ENCODE measurements at places on chromosomes 1 and 21.

DNA sequence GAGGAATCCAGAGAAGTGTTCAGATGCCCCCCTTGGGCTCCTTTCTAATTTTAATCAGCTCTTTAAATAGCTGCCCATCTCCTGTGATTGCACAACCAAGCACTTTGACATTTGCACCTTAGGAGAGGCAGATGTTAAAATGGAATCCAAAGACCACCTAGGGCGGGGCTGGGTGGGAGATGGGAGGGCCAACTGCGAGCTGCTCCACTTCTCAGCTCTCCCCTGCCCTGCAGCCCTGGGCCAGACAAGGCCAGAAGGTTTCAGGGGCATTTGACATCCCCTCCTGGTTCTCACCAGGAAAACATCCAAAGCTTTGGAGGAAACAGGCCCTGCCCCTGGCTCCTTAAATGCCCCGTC lies 106.9 kb downstream of the DHRS3 start:
- DNase-seq = no peak

- DNase-seq = peak; percentile 28
Observed at GRCh38 chr21:38434913-38435533, 63.3 kb downstream of the ERG start.

DNA sequence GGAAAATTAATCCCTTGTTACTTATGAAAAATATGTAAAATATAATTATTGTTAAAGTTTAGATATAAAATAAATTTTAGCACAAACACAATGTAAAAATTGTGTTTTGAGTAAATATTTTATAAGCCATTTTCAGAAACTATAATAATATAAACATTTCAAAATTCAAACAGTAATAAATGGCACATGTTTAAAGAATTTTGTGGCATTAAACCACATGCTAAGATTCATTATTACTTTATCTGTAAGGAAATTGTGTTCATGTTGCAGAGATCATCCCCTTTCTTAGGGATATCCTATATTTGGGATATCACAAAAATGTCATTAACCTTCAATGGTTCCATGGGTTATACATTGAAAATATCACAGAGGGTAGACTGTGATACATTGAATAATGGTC lies 1044.3 kb downstream of the AMY1C start:
- DNase-seq = no peak

- DNase-seq = no peak
Observed at GRCh38 chr21:31130821-31131220, 92.5 kb upstream of the KRTAP19-8 start.

GRCh38 chr1:231057410-231057809 lies 17.4 kb upstream of the FAM89A start:
- no peak for DNase-seq

GRCh38 chr1:5576673-5577065 lies 415.6 kb downstream of the NPHP4 start:
- DNase-seq = no peak

DNA sequence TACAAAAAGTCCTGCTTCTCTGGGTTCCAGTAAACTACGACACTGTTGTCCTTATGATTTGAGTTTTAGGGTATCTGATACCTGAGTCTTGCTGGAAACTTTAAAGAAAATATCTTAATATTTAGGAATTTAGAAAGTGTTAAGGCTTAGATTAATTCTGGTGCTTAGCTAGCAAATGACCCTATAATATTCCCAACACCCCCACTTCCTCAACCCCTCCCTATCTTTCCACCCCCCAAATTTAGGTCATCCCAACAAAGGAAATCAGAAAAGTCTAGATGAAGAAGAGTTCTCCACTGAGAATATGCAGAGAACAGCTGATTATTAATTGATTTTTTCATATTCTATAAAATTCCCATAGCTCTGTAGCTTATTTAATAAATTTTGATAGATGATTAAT lies 11.7 kb downstream of the STX12 start:
- no peak for DNase-seq

DNA sequence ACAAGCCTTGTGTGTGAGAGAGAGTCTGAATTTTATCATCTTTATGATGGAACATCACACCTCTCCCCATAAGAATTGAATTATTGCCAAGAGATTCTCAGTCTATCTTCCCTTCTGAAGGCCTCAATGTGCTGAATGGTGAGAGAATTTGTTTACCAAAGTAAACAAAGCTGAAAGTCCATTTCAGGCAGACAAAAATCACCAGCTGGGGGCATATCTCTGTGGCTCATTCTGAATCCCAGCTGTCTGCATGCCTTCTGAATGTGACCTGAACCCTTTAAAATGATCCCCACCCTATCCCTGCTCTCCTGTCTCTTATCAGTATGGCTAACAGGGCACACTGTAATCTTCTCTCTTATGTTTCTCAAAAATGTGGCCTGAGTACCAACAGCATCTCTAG lies 99.1 kb upstream of the CAMK1G start:
- DNase-seq = no peak

- no peak for DNase-seq
Observed at GRCh38 chr1:160114085-160114484, 1.5 kb upstream of the ATP1A2 start.

GRCh38 chr1:68375919-68376318 lies 73.8 kb downstream of the RPE65 start:
- DNase-seq = no peak

DNA sequence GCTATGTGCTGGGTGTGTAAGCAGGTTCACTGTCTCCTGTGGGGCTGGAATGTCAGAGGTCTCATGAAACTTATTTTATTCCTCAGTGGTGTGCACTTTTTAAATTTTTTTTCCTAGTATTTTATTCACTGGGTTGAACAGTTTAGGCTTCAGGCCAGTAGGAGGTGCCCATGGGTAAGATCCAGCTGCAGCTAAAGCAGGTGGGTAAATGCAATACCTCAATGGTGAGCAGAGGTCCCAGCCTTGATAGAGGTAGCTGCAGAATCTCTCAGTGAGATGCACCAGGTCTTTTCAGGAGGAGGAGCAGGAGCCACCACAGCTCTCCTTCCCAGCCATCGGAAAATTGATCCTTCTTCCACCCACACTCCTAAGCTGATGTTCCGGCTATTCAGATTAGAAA lies 12.6 kb upstream of the OR6N2 start:
- no peak for DNase-seq

DNA sequence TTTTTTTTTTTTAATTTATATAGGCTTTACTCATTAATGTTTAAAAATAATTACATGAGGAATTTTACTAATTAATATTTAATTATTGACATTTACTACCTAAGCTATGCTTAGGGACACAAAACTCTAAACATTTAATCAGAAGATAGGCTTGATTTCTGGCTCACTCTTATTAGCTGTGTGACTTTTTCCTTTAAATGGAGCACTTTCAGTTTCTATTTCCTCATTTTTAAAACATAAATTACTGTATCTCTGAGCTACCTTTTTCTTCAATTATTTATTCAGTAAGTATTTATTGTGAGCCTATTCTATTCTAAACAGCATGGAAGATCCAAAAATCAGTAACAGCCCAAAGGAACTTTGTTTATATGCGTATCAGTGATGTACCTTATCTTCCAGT lies 40.5 kb downstream of the MAP3K7CL start:
- no peak for DNase-seq

GRCh38 chr1:213686983-213687382 lies 300.8 kb upstream of the PROX1 start:
- no peak for DNase-seq

DNA sequence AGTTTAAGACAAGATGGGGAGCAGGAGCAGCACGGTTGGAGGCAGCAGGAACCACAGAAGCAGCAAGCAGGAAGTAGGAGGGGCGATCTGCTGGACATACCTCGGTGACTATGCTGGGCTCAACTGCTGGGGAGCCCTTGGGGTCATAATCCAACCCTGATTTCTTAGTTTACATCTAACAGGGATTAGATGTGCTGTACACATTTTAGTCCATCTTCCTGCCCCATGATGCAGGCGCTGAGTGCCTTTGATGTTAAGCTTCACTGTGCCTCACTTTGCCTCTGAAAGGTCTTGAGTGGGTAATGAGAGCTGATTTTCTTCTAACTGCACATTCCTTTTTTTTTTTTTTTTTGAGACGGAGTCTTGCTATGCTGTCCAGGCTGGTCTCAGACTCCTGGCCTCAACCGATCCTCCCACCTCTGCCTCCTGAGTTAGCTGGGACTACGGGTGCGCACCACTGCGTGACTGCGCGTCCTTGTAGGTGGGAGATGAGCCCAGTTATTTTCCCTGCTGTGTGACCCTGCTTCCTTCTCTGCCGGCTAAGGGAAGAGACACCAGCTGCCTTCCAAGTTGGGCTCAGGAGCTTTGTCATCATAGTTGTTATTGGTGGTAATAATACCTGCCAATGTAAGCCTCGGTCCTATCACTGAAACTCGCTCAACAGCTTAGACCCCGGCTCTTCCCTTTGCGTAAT lies 1.1 kb upstream of the RCAN3 start:
- DNase-seq = no peak

DNA sequence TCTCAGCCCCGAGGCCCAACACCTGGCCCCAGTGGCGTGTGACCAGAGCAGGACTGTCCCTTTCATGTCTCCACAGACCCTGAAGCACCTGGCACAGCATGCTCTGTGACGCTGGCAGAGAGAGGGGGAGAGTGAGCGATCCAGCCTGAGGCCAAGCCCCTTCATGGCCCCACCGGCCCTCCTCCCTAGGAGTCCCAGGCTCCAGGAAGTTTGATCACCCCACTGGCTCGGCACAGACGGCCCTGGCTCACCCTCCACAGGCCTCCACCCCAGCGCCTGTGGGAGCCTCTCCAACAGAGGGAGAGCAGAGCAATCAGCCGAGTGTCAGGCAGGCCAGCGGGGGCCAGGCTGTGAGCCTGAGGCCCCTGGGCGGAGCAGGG lies 11.0 kb downstream of the SH3BGRL3 start:
- DNase-seq = no peak

- no peak for DNase-seq
Observed at GRCh38 chr1:230895452-230895851, 27.1 kb upstream of the C1orf198 start.

DNA sequence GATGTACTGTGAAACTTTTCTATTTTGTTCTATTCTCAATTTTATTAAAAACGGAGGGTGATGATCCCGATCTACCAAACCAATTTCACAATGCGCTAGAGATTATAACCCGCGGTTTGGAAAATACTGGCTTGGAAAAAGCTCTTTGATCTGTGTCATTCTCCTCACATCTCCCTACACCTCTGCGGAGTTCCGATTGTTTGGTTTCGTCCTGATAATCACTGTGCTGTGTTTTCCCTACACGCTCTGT lies 536 bp upstream of the ABCD3 start:
- no peak for DNase-seq

GRCh38 chr21:20652846-20653245 lies 345.4 kb upstream of the NCAM2 start:
- DNase-seq = no peak

DNA sequence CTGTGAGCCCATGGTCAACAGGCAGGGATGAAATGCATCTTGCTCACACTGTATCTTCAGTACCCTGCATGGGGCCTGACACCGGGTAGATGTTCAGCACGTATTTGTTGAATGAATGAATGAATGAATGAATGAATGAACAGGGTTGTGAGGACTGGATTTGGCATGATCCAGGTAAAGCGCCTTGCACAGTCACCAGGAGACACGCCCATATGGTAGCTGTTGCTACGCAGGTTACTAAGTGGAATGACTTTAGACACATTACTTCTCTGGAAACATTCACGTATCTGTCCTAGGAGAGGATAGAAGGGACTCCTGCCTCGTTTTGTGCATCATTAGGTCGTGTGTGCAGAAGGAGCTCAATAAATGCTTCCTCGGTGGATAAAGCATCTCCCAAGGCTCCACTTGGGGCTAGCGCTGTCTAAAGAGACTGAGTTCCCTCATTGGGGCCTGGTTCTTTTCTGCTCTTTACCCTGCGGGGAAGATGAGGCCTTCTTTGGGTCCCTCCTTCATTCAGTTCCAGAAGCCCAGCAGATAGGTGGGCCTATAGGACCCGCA lies 54.2 kb downstream of the NDUFS5 start:
- no peak for DNase-seq

DNA sequence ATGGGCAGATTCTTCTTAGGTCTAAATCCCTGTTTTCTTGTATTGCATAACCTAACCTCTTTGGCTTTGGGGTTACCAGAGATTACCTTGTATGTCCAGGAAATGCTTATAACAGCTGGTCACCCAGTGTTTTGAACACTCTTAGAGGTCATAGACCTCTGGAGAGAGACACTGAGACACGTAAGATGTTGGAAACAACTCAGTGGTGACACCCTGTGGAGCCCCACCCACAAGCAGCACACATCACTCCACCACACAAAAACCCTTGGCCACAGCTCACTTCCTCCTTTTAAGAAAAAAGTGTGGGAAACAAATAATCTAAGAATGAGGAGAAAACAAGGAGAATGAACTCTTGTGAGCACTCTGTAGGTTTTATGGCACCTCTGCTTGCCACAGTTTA lies 26.3 kb upstream of the CYP4B1 start:
- no peak for DNase-seq

- DNase-seq = no peak
Observed at GRCh38 chr1:10399444-10399941, 629 bp downstream of the PGD start.

DNA sequence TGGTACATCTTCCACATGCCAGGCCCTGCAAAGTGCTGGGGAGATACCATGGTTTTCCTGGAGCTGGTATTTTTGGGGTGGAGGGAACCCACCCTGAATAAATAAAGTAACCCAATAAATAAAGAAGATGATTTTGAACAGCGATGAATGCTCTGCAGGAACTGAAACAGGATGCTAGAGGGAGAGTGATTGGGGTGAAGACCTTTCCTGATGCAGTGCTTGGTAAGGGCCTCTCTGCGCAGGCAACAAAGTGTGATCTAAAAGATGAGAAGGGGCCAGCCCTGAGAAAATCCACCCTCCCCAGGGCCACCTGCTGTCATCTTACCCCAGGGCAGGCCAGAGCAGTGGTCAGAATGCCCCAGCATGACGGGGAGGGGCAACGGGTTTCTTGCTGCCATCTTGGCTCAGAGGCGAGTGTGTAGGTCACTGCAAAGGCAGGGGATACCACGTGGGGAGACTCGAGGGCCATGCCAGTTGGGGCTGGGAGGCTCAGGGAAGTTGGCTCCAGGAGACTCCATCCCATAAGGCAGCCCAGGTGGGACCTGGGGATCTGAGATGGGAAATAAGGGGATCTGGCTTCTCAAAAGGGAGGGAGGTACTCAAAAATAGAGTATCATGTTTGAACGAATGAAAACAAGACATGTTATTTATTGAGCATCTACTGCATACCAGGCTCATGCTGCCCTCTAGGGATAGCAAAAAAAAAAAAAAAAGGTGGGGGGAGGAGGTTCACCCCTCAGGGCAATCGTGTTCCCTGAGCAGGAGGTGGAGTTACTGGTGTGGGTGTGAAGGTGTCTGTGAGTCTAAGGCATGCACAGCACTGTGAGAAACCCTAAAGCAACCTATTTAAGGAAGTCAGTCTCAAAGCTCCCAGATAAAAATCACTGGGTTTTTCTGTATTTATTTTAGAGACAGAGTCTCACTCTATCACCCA lies 2.8 kb downstream of the SRARP start:
- no peak for DNase-seq

DNA sequence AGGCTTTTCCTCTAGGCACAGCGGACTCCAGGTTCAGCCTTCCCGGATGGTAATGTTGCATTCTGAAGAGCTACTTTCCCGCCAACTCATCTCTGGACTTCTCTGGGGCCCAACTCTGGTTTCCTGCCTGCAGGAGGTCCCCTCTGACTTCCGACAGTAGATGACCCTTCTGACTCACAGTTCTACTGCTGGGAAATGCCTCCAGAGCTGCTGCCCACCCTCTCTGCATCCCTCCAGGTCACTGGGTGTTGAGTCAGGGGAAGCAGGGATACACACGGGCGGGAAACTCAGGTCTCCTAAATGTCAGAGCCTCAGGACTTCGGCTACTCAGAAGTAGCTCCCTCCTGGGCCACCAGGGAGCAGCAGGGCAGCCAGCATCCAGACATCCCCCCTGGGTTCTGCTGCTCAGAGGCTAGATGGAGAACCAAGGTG lies 2.1 kb upstream of the KIF21B start:
- DNase-seq = peak; percentile 35
